Activated T-cell treated with anti-CD3 and anti-CD28 coated beads, Interleukin-2, amount 50 U/mL, for 48 hours (primary cell): ENCODE measurements at places on chromosomes 11 and 22.

DNA sequence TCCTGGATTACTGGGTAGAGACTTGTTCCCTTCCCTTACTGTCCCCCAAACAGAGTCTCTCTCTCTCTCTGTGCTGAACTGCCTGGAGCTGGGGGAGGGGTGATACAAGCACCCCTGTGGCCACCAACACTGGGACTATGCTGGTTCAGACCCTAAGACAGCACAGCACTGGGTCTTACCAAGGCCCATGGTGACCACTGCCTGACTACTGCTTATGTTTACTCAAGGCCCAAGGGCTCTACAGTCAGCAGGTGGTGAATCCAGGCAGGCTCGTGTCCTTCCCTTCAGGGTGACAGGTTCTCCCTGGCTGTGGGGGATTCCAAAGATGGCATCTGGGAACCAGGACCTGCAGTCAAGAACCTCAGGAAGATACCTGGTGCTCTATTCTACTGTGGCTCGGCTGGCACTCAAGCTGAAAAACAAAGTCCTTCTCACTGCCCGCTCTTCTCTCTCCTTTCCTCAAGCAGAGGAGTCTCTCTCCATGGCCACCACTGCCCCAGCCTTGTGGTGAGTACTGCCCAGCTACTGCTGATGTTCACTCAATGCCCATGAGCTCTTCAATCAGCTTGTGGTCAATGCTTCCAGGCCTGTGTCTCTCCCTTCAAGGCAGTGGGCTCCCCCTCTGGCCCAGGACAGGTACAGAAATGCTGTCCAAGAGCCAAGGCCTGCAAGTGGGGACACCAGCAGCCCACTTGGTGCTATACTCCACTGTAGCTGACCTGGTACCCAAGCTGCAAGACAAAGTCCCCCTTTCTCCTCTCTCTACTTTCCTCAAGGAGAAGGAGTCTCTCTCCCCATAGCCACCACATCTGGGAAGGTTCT, 41.8 kb upstream of the SHANK2 start:
- DNase-seq: no peak

DNA sequence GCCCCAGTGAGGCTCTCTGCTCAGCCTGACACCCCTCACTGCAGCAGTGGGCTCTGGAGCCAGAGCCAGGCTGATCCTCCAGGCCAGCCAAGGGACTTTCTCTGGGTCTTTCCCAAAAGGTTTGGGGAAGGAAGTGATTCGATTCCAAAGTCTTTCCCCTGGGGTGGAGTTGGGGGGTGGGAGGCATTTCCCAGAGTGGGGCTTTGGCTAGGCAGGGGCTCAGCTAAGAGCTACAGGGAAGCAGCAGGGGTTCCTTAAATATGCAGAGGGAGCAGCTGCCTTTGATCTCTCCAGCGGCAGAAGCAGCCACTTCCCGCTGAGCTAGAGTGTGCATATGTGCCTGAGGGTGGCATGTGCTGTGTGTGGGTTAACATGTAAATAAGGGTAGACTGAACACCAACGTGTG, 192.9 kb downstream of the INSC start:
- no peak for DNase-seq

DNA sequence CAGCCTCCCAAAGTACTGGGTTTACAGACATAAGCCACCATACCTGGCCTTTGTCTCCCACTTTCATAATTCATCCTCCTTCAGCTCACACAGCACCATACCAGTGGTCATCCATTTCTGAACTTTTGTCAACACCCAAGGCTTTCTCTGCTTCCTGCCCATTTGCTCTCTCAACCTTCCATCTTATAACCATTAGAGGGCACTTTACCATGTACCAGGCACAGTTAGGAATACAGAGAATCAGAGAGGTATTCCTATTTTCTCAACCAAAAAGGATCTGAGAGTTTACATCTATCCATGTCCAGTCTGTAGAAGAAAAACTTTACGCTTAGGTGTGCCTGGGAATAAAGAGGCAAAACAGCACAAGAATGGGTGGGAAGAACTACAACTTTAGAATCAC, 397.6 kb downstream of the BUD13 start:
- no peak for DNase-seq

GRCh38 chr11:3121416-3121815, 43.7 kb downstream of the OSBPL5 start:
- no peak for DNase-seq

DNA sequence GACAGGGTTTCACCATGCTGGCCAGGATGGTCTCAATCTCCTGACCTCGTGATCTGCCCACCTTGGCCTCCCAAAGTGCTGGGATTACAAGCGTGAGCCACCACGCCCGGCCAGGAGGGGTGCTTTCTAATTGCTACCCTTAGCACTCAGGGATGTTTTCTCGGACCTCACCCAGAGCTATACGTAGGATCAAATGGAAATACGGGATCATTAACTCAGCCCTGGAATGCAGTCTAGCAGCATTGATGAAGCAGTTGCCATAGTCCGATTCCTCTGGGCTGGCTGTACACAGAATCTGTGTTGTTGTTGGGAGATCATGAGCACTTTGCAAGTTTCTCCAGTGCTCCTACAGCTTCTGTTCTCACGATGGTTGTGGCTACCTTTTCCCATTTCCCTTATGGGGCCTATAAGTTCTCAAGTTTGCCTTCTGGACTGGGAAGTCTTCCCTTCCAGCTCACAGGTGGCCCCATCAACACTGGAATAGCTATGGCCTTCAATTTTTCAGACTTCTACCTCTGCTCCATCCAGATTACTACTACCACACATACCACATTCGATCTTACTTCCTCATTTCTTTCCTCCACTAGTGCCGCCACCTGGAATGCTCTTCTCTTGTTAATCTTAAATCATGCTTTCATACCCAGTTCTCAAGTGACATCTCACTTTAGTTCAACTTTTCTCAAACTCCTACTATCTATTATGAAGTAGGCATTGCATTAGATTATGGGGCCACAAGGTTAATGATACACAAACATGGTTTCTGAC, 16.1 kb upstream of the PCF11 start:
- DNase-seq: no peak
